CD4-positive, alpha-beta T cell treated with Interleukin-2 at 100 ng/mL for 4 hours (primary cell): ENCODE measurements at places on chromosomes 13 and 19.

- DNase-seq = no peak
These were observed 54.8 kb upstream of the MIR17HG start for GRCh38 chr13:91292630-91293221.

DNA sequence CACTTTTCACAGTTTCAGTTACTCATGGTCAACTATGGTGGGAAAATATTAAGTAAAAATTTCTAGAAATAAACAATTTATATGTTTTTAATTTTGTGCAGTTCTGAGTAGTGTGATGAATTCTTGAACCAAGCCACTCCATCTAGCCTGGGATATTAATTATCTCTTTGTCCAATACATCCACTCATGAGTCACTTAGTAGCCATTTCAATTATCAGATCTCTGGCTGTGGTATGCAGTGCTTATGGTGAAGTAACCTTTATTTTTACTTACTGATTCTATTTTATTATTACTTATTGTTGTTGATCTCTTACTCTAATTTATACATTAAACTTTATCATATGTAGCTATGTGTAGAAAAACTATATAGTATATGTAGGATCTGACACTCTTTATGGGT is 128.9 kb upstream of the KLHL1 start:
- DNase-seq = no peak

- DNase-seq = no peak
These were observed 62.4 kb upstream of the RNF113B start for GRCh38 chr13:98239162-98240076.

- DNase-seq = no peak
These were observed 151.2 kb downstream of the SLITRK1 start for GRCh38 chr13:83731113-83731512.

- no peak for DNase-seq
These were observed 19.9 kb upstream of the TINCR start for GRCh38 chr19:5587661-5588060.
